Activated naive CD4-positive, alpha-beta T cell treated with anti-CD3 and anti-CD28 coated beads, Interleukin-2, amount 10 ng/mL, durations not matched to agents 7 days and 5 days (primary cell): ENCODE measurements at places on chromosomes 3 and 15.
A peak's percentile ranks its signal among the peaks of the same experiment; 100 is the strongest.

DNA sequence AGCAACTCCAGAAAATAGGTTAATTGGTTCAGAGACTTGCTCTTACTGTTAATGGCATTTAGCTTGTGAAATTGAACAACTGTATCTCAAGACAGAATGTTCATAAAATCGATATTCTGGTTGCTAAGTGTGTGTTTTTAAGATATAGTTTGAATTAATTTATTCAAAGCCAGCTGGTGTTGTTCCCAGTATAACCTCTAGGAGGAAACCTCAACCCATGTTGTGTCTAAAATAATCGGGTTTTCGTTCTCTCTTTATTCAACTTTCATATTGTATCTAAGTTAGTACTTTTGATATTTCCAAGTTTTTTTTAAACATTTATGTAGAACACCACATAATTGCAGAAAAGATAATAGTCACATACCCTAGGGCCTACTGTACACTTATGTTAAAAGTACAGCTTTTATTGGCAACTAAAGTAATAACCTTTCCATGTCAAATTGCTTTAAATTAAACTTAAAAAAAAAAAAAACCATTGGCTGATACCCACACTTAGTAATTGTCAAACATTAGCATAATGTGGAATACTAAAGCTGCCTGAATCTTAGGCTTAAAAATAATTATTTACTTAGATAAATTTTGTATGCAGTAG lies 90.9 kb downstream of the SAMMSON start:
- no peak for DNase-seq

DNA sequence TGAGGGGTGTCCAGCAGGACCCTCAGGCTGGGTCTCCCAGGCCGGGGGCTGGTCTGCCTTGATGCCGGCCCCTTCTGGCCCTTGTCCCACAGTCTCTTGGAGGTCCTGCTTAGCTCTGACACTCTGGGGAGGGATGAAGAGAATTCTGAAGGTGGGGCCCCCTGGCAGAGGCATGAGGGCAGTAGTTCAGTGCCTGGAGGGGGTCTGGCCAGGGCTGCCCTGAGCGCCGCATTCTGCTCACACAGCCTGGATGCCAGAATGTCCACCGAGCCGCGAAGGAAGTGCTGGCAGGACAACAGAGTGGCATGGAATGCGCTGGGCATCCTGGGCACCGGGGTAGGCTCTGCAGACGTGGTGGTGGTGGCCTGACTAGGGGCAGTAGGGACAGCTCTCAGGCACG lies 55.5 kb downstream of the SMAD6 start:
- DNase-seq: no peak

DNA sequence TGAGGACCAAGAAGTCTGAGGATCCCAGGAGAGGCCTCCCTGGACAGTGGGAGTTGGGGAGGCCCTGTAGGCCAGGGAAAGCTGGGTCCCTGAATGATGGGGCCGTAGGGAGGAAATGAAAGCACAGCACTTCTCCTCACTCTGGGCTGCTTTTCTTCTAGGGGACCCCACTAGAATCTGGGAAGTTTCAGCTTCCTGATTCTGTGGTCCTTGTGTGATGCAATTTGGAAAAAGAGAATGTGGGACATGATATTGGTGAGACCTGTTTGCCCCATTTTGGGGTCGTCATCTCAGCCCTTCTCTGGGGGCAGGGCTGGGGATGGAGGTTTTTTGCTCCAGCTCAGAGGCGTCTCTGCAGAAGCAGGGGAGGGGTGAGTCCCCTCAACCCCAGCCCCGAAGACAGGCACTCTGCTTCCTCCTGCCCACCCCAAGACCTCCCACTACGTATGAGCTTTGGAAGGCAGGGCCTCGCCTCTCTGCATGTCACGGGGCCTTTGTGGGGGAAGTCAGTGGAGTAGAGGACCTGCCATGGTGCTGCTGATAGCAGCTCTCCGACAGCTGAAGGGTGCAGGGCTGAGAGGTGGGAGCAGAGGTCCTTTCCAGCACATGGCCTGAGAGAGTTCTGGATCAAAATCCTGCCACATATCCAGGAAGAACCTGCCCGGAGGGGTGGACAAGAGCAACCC lies 1.5 kb upstream of the SNX22 start:
- no peak for DNase-seq

GRCh38 chr3:164113371-164114332 lies 964.6 kb downstream of the SI start:
- no peak for DNase-seq

GRCh38 chr3:122931636-122932035 lies 95.9 kb downstream of the SEMA5B start:
- no peak for DNase-seq

- peak; percentile 39 for DNase-seq
These were observed 844 bp upstream of the PFN2 start for GRCh38 chr3:149971403-149972075.

DNA sequence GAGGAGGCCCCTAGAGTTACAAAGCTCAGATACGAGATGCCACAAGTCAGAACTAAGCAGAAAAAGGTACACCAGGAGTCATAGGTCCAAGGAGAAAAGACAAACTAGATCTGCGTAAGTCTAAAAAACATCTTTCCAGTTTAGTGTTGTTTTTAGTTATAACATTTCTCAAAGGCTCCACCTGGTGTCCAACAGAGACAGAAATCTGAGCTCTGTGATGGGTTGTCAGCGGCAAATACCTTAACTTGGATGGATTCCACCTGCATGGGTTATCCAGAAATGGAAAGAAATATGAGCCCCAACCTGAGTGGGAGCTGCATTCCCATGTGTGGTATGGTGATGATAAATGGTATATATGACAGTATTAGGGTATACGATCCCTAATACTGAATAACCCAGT lies 238.6 kb upstream of the CHRM5 start:
- no peak for DNase-seq

- no peak for DNase-seq
These were observed 2.4 kb downstream of the C15orf61 start for GRCh38 chr15:67523330-67523729.

GRCh38 chr3:172106989-172107388 lies 67.6 kb downstream of the FNDC3B start:
- DNase-seq: peak; percentile 80

DNA sequence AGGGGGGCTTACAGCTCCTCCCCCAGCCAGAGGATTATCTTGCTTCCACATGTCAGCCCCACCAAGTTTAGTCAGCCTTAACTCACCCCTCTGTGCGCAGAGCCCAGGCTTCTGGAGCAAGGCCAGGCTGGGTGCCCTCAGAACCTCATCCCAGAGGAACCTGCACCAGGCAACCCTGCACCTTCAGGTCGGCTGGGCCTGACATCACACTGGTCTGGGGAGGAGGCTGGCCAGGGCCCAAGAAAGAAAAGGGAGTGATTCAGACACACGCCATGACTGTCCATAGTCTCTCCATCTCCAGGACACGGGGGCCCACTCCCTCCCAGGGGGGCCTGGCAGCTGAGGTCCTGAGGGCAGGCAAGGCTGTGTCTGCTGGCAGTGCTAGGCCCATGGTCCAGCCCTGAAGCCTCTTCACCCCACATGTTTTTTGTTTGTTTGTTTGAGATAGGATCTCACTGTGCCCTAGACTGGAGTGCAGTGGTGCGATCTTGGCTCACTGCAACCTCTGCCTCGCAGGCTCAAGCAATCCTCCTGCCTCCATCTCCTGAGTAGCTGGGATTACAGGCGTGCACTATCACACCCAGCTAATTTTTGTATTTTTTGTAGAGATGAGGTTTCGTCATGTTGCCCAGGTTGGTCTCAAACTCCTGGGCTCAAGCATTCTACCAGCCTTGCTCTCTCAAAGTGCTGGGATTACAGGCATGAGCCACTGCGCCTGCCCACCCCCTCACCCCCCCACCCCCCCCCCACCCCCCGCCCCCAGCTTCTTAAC lies 11.1 kb downstream of the TNK2 start:
- DNase-seq: peak; percentile 19

GRCh38 chr3:14874784-14875183 lies 56.0 kb downstream of the FGD5 start:
- no peak for DNase-seq

DNA sequence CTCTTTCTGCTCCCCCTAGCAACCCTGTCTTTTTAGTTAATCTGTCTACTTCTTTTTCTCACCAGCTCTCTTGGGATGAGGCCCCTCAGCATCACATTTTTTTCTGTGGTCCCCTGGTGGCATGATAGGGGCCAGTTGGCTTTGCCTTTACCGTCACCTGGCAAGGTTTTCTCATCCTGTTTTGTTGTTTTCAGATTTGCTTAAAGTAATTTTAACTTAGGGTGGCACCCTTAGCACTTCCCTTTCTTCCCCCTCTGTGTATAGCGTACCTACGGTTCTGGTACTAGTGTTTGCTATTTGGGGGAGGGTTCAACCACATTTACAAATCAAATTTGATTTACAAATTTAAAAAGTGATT lies 35.6 kb downstream of the PDCD6IP start:
- DNase-seq: no peak

DNA sequence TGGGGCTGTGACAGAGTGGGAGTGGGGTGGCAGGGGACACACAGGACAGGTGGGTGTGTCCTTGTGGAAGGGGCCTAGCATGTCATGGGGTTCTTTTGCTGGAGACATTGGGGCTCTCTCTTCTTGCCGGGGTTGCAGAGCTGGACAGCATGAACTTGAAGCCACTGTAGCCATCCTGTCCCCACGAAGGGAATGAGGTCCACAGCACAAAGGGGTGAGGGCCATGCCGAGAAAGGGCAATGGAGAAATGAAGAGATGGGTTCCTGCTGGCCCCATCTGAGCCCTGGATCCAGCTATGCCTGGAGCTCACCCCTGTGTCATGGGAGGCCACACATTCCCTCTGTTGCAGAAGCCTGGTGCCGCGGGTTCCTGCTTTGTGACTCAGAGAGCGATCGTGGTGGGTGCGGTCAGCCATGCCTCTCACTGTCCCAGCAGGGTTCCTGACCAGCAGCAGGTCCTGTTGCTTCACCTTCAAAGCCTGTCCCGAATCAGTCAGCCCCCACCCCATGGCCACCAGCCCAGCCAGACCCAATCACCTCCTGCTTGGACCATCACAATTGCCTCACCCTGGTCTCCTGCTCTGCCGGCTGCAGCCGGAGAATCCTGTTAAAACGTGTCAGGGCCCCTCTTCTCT lies 50.0 kb downstream of the DNAJB8 start:
- no peak for DNase-seq

GRCh38 chr15:31977812-31978661 lies 52.3 kb upstream of the CHRNA7 start:
- peak; percentile 69 for DNase-seq

DNA sequence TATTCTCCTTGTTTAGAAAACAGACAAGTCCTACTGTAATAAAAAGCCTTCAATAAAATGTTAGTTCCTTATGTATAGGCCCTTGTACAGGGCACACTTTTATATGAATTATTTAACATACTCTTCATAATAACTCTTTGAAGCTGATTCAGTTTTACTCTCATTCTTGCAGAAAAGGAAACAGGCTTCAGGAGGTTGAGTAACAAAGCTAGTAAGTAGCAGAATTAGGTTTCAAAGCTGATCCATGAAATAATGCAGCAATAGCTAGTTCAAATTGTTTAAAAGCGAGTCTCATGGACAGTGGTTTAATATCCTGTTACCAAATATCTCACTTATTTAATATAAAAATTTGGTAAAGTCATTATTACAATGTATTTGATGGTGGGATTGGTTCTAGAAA lies 25.0 kb downstream of the TCF12 start:
- no peak for DNase-seq

GRCh38 chr15:40825661-40826422 lies 2.7 kb downstream of the PPP1R14D start:
- DNase-seq: no peak

GRCh38 chr3:117709108-117709507 lies 999.5 kb downstream of the TUSC7 start:
- DNase-seq: no peak

- no peak for DNase-seq
These were observed 77.4 kb downstream of the SNRK start for GRCh38 chr3:43363621-43364266.

DNA sequence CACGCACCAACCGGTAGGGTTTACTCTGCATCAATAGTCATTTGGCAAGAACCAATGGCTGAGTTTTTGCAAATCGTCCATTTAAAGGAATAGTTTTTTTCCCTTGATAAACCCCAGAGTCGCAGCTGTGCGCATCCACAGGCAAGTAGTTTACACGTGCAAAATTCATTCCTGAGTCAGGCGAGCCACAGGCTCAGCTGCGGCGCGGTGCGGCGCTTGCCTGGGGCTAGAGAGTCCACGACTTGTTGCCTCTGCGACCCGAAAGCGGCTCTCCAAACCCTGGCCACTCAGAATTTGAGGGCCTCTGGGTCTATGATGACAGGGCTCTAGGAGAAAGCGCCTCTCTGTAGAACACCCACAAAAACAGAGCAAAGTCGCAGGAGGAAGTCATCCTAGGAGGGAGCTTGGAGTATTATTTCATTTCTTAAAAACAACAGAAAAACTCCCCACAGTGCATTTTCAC lies 36.7 kb downstream of the ZIC4 start:
- DNase-seq: no peak

- DNase-seq: no peak
These were observed 171.8 kb downstream of the FEZF2 start for GRCh38 chr3:62201438-62202035.

DNA sequence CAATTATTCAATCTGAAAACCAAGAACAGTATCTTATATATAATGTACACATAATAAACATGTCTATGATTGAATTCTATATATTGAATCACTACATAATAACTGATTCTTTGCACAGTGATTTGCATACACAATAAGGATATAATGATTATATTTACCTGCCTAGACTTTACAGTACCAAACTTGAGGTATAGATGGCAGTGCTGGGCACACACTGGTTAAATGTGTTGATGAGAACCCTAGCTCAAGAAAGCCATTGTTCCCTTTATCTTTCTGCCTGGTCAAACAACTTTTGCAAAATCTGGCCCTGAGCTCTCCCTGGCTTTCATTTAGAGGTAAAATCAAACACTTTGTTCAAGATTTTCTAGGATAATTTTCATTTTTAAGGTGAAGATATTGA lies 697.7 kb downstream of the TUSC7 start:
- no peak for DNase-seq

GRCh38 chr3:86239946-86240345 lies 751.0 kb downstream of the VGLL3 start:
- no peak for DNase-seq

DNA sequence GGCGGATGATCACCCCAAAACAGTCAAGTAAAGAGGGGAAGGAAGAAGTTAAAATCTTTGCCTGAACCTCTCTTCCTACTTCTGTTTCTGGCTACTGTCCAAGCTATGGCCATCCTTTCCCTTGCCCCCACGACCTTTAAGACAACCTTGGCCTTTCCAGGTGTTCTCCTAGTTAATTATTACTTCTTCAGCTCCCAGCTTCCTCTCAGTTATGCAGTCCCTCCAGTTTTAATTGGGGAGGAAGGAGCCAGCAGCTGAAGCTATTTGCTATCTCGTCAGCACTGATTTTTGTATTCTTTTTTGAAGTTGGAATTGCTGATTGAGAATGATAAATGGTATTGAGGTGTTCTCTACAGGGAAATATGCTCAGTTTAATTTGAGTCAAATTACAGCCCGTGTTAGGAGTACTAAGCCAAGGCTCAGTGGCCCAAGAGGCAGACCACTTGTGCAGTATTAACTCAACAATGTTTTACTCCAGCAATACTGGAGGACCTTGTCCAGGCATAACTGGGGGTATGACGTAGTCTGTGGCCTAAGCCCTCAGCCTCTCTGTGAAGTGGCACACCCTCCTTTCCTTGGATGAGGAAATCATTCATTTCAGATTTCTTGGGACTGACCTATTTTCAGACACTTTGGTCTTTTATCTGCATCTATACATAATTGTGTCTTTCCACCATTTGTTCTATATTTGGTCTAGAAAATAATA lies 336.9 kb downstream of the SLC9A9 start:
- DNase-seq: no peak
